ENCODE measurements at places on chromosomes 3 and 15. TPM values are rescaled to one million over a fixed set of nuclear protein-coding genes. Genes with fewer than 3 reads are reported as not detected.

GRCh38 chr15:61989667-61990066 lies 70.6 kb downstream of the VPS13C start:
- H3K27me3 ChIP-seq = no peaks in the 10 kb centered on the region
- DNase-seq = no peak
- H3K27ac ChIP-seq = no peak overlapping the region
- H3K36me3 ChIP-seq = peaks cover 47% of the 10 kb centered on the region
- no peak overlapping the region for H3K4me3 ChIP-seq

DNA sequence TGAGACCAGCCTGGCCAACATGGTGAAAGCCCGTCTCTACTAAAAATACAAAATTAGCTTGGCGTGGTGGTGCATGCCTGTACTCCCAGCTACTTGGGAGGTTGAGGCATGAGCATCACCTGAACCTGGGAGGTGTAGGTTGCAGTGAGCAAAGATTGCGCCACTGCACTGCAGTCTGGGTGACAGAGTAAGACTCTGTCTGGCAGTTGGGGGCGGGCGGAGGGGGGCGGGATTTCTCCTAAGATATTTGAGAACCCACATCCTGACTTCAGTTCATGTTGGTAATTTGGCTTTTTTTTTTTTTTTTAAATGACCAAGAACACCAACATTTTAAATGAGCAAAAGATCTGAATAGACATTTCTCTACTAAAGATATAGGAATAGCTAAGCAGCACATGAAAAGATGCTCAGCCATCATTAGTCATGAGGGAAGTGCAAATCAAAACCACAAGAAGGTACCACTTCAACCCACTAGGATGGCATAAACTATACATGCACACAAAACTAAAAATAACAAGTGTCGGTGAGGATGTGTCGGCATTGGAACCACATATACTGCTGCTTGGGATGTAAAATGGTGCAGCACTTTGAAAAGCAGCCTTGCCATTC lies 75.6 kb upstream of the LMOD3 start:
- H3K36me3 ChIP-seq = peaks cover 2% of the 10 kb centered on the region
- no peak overlapping the region for H3K27ac ChIP-seq
- no peak for DNase-seq
- no peak overlapping the region for H3K4me3 ChIP-seq
- peaks cover 13% of the 10 kb centered on the region for H3K4me1 ChIP-seq

GRCh38 chr3:130916507-130917167 lies 22.8 kb downstream of the ATP2C1 start:
- H3K4me1 ChIP-seq = peaks cover 17% of the 10 kb centered on the region
- peaks cover 5% of the 10 kb centered on the region for H3K36me3 ChIP-seq
- H3K27ac ChIP-seq = no peak overlapping the region
- no peaks in the 10 kb centered on the region for H3K27me3 ChIP-seq
- no peak overlapping the region for H3K4me3 ChIP-seq

- H3K4me3 ChIP-seq = no peak overlapping the region
- no peak overlapping the region for H3K27ac ChIP-seq
- peaks cover 7% of the 10 kb centered on the region for H3K36me3 ChIP-seq
- DNase-seq = no peak
- no peaks in the 10 kb centered on the region for H3K27me3 ChIP-seq
- H3K4me1 ChIP-seq = no peaks in the 10 kb centered on the region
These were observed 8.8 kb downstream of the NUDT16 start for GRCh38 chr3:131390331-131390730.

GRCh38 chr3:13587442-13587841 lies 38.5 kb downstream of the FBLN2 start:
- no peak overlapping the region for H3K4me3 ChIP-seq
- DNase-seq = no peak
- H3K36me3 ChIP-seq = peaks cover 10% of the 10 kb centered on the region
- H3K27ac ChIP-seq = no peak overlapping the region
- H3K4me1 ChIP-seq = peaks cover 5% of the 10 kb centered on the region
- H3K27me3 ChIP-seq = no peaks in the 10 kb centered on the region

SNAPC5 gene
- 20.8 TPM for total RNA-seq

EXD1 gene
- not detected for total RNA-seq

PAQR5 gene
- total RNA-seq = 1.5 TPM

SLC2A2 gene
- not detected for total RNA-seq

CPA3 gene
- total RNA-seq = not detected

CCDC191 gene
- 4.3 TPM for total RNA-seq

LDHAL6B gene
- not detected for total RNA-seq

CISH gene
- total RNA-seq = 1.7 TPM

FAM107A gene
- not detected for total RNA-seq
